Activated CD8-positive, alpha-beta memory T cell treated with anti-CD3 and anti-CD28 coated beads for 48 hours (primary cell): ENCODE measurements at places on chromosomes 1 and 21.

DNA sequence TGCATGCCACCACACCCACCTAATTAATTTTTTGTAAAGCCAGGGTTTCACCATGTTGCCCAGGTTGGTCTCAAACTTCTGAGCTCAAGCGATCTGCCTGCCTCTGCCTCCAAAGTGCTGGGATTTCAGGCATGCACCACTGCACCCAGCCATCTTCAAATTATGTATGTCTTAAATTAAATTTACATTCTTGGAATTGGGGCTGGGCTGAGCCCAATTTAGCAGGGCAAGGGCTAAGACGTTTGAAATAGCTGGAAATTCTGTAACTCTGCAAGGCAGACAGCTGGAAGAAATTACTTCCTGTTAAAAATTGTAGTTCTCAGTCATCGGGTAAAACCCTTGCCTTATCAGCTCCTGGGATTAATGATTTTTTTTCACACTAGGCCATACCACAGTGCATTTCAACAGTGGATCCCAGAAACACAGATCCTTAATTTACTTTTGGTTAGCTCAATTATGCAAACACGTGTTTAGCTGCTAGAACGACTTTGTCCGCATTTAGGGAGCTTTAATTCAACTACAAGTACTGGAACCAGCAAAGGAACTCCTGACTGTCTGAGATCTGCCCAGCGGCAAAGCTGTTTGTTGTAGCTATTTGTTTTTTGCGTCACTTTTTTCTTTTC is 83.3 kb downstream of the OLFML3 start:
- DNase-seq: no peak

DNA sequence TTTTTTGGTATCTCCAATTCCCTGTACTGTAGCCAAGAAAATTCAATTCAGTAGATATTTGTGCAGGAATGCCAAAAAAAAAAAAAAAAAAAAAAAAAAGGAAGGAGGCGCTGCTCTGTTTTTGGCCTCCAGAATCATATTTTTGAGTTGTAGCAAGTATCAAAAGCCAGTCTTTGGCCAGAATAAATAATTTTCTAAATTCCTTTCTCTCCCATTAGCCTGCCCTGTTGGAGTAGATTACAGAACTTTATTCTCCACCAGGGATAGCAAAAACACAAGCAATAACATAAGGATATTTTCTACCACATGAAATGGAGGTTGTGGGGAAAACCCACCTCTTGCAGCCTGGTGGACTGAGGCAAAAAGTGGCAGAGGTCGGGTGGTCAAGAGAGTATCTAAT is 2.4 kb upstream of the CYP4X1 start:
- no peak for DNase-seq

DNA sequence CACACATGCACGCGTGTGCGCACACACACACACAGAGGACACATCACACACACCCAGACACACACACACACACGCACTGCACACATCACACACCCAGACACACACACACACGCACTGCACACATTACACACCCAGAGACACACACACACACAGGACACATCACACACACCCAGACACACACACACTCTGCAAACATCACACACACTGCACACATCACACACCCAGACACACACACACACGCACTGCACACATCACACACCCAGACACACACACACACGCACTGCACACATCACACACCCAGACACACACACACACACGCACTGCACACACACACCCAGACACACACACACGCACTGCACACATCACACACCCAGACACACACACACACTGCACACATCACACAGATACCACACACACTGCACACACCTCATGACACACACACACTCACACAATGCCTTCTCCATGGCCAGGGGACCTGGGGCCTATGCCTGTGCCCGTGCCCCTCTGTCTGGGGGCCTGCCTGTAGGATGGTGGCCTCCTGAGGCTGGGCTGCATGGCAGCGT is 24.4 kb downstream of the CRYAA start:
- no peak for DNase-seq

GRCh38 chr1:91098299-91098906 is 76.6 kb upstream of the ZNF644 start:
- DNase-seq: no peak

GRCh38 chr1:241343956-241344355 is 13.0 kb downstream of the RGS7 start:
- no peak for DNase-seq

DNA sequence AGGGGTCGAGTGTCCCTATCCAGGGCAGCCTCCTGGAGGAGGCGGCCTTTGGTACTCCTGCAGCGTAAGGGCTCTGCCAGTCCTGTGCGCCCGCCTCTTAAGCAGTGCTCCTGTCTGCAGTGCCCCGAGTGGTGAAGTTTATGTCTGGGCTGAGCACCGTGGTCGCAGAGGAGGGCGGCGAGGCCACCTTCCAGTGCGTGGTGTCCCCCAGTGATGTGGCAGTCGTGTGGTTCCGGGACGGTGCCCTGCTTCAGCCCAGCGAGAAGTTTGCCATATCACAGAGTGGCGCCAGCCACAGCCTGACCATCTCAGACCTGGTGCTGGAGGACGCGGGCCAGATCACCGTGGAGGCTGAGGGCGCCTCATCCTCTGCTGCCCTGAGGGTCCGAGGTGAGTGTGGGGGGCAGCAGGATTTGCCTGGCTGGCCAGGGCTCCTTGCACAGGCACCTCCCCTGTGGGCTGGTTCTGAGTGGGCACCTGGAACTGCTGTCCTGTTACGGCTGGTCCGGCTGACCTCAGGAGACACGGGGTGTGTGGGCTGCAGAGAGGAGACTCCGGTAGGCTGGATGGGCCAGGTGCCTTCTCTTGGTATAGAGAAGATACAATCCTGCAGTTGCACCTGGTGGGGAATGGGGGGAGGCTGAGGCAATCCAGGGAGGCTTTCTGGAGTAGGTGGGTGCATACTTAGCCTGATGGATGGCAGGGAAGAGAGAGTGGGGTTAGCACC is 66.8 kb downstream of the OBSCN start:
- DNase-seq: no peak

GRCh38 chr1:56977910-56978309 is 12.1 kb upstream of the C8B start:
- no peak for DNase-seq

GRCh38 chr1:39854738-39855137 is 28.6 kb downstream of the TRIT1 start:
- DNase-seq: no peak

DNA sequence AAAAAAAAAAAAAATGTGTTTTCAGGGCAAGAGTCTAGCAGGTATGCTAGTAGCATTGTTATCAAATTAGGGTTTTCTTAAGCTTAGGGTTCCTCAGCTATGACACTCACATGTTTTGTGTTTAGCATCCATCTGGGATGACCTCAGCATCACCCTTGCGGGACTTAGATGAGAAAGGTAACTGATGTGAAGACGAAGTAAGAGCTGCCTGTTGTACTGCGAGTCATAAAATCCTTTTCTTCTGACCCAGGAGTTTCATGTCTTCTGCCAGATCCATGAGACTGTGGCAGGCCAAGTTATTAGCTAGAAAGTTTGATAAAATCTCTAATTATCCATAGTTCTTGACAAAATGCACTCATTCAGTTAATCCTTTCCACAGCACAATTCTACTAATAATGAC is 1251.1 kb downstream of the AMY1C start:
- DNase-seq: no peak

- no peak for DNase-seq
These were observed 29.5 kb downstream of the ARHGEF16 start for GRCh38 chr1:3483801-3484444.

GRCh38 chr1:53945433-53946251 is at the start of gene IFT25:
Gene IFT25 (minus strand): TSS chr1:53945699. CDS start chr1:53940082, 5,617 bp downstream.
- DNase-seq: peak; percentile 100

DNA sequence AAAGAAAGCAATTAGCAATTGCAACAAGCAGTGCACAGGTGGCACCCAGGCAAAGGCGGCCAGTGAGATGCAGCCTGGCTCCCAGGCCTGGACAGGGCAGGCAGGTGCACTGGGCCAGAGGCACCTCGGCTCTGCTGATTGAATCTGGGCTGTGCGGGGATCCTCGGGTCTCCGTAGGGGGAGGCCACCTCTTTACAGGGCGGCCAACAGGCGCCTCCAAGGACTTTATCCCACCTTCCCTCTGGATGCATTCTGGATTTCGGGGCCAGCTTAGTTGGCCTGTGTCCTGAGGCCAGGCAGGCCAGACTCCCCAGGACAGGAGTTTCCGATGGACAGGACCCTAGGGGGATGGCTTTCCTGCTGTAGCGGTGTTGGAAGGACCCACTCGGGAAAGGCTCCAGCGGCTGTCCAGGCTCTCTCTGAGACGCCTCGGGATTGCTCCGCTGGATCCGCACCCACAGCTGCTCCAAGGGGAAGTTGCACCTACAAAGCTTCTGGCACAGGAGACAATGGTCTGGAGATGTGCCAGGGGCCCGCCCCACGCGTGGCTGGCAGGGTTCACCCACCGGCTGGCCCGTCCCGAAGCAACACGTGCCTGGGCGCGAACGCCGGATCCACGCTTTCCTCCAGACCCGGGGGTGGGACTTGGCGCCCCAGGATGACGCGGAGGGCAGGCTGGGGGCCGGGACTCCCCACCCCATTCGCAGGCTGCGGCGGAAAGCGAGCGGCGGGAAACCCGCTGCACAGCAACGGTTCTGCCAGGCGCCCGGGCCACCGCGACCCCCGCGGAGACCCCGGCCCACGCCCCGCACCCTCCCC is 810 bp downstream of the SLC19A1 start:
- DNase-seq: no peak

- DNase-seq: no peak
These were observed 264.0 kb downstream of the ADGRL2 start for GRCh38 chr1:82064691-82065090.

DNA sequence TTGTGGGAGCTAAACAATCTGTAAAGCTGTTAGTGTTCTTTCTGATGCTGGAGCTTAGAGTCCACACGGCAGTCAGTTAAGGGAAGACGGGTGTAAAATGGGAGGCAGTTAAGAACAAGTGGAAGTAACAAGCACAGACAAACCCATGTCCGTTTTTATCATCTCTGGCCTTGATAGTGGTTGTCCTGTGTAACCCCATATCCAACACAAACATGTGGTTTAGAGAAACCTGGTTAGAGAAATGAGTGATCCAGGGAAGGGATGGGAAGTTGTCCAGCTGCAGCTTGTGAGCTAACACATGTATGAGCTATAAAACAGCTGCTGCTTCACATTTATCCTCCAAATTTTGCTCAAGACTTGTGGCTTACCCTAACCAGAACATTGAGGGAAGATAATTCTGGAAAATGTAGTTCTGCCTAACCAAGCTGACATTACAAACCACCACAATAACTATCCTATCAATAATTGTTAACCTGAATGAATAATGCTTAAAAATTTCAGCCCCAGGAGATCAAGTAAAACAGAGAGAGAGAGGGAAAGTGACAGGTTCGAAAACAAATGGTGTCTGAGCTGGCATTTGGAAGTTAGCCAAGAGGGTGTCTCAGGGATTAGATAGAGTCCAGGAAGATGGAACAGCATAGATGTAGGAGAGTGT is 10.6 kb upstream of the C1orf162 start:
- DNase-seq: no peak

- no peak for DNase-seq
These were observed 3.0 kb downstream of the FBXO44 start for GRCh38 chr1:11657654-11658053.

DNA sequence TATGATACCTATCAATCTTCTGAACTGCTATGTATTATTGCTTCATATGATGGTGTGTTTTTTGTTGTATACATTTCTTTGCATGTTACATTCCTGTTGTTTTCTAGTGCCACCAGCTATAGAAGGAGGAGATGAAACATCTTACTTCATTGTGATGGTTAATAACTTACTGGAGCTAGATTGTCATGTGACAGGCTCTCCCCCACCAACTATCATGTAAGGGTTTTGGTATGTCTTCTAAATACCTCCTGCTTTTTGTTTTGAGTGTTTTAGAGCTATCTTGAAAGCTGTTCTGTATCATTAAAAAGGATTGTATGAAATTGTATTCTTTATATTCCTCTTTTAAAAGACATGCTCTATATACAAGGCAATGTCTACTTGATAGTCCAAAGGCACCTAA is 282.7 kb downstream of the HMCN1 start:
- no peak for DNase-seq

DNA sequence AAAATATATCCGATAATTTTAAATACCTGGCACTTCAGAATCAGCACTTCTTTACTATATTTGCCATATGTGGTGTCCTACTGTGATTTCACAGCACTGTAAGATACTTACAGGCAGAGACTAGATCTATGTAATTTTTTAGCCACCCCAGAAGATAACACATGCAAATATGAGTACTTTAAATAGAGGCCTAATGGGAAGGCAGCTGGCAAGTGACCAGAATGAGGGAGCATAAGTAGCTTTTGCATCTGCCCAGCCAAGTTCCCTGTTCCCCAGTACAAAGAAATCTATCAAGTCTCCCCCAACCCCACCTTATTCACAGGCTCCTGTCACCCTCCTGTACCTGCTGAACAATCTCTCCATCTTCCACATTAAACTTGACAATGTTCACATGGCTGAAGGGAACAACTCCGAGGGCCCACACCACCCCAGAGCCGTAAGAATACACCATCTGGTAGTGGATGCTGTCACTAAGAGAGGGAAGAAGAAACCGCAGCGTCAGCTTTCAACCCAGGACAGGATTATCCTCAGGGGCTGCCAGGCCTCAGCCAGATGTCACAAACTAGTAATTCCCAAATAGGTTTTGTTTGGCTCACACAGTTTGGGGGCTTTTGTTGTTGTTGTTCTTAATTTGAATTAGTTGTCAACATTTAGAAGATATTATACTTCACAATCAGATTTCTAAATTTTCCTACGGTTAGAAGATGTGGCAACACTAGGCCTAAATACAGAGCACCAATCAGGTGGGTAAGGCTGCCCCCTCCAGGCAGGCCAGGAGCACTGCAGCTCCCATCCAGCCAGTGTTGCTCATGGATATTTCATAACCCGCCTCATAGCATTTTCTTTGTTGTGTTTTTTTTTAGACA is 10.4 kb downstream of the EMC1 start:
- peak; percentile 24 for DNase-seq

- no peak for DNase-seq
These were observed 243 bp downstream of the C1orf21 start for GRCh38 chr1:184387069-184387475.

DNA sequence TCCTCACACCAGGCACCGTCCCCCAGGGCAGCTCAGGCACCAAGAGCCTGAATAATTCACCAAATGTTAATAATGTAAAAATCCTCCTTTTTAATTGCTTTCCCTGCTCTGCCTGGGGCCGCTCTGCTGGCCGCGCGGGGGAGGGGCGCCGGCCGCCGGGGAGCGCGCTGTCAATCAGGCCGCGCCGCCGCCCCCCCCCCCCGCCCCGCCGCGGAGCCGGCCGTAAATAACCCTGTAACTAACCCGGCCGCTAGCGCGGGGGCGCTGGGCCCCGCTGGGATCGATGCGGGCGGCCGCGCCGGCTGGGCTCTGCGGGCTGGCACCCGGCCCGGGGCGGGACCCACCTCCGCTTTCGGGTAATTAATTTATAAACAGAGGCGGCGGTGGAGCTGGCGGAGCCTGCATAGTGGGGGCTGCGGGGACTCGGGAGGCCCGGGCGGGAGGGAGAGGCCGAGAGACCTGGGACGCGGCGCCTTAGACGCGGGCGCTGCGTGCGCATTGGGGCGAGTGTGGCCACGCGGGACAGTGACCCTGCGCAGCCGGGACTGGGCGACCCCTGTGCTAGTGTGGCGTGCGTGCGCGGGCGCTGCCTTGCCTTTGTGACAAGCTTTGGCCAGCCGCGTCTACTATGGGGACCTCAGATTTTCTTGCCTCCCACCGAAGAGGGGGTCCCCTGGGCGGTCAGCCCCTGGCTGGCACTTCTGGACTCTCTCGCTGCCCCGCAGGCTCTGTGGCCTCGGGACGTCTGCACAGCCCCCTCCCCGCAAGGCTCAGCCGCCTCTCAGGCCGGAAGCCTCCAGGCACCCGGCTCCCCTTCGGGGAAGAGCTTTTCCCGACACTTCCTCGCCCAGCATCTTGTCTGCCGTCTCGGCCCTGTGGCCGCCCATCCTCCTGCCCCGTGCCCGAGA is 16.6 kb downstream of the SAMD11 start:
- DNase-seq: no peak
